WTC11 (cell line): ENCODE measurements at places on chromosomes 16 and 17.

DNA sequence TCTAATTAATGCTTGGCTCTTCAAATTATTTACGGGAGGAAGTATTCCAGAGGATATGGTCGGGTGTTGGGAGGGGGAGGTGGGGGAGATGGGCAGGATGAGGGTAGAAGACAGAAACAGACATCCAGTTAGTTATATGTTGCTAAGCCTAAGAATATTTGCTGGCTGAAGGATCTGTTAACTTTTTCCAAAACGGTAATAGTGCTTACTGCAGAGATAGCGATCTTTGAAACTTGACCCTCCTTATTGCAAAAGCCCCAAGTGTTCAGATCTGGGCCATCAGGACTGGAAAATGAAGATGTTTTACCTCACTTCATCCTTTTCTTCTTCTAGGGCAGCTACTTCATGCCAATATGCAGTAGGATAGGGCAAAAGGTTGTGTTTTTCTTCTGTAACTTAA, 27.0 kb upstream of the MMD start:
- H3K27ac ChIP-seq, result no peak overlapping the region
- H3K27me3 ChIP-seq, result no peaks in the 10 kb centered on the region
- H3K36me3 ChIP-seq, result no peaks in the 10 kb centered on the region
- no peak for DNase-seq

- H3K27ac ChIP-seq, result no peak overlapping the region
- peak; percentile 49 for DNase-seq
- peak overlapping the region; percentile 70 for H3K4me3 ChIP-seq
- H3K4me1 ChIP-seq, result peaks cover 78% of the 10 kb centered on the region
These were observed 16.5 kb upstream of the ZFHX3 start for GRCh38 chr16:73064212-73064993.

GRCh38 chr16:66701516-66701915, 5.0 kb upstream of the CMTM4 start:
- H3K4me3 ChIP-seq, result no peak overlapping the region
- H3K27ac ChIP-seq, result no peak overlapping the region

DNA sequence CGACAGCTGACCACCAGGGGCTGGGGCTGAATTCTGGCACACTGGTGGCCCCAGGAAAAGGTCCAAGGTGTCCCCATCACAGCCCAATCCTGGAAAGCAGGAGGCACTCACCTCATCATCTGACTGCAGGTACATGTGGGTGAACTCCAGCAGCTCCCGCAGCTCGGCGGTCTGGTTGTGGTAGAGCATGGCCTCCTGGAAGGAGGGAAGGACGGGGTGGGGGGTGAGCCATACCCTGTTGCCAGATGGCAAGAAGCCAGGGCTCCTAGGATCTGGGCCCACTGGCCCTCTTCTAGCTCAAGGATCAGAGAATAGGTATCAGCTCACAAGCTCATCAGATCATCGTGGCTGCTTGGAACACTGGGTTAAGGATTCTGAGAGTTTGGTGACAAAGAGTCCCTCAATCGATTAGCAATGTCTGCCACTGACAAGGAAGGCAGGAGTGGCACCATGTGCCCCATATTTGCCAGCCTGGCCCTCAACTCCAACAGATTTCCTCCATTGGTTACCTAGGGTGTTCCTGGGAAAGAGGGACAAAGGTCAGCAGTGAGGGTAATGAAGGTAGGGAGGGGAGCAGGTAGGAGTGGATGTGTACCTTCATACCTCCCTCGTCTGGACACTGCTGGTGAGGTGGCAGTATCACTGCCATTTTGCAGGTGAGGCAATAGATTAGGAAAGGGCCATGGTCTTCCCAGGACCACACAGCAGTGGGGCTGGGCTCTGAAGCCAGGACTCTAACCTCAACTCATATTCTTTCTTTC, 4.9 kb downstream of the P3H4 start:
- H3K27ac ChIP-seq, result no peak overlapping the region
- no peak overlapping the region for H3K4me3 ChIP-seq
- no peak for DNase-seq
- H3K27me3 ChIP-seq, result peaks cover 7% of the 10 kb centered on the region
- peaks cover 27% of the 10 kb centered on the region for H3K36me3 ChIP-seq
- peaks cover 19% of the 10 kb centered on the region for H3K4me1 ChIP-seq

DNA sequence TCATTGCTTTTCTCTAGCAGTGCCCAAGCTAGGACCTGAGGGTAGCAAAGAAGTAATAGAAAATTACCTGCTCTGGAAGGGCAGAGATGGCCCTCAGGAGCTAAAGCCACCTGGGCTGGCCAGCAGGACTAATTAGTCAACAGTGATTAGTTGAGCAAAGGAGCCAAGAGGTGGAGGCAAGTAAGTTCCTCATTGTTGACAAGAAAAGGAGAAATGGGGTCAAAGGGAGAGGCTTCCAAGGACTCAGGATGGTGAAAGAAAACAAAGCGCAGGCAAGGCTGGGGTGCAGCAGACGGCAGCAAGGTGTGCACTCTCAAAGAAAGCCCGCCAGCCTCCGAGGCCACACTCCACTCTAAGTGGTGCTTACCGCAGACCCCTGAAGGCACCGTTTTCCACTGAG, 44.6 kb downstream of the CMTM4 start:
- no peaks in the 10 kb centered on the region for H3K36me3 ChIP-seq
- no peak overlapping the region for H3K4me3 ChIP-seq
- no peak for DNase-seq

DNA sequence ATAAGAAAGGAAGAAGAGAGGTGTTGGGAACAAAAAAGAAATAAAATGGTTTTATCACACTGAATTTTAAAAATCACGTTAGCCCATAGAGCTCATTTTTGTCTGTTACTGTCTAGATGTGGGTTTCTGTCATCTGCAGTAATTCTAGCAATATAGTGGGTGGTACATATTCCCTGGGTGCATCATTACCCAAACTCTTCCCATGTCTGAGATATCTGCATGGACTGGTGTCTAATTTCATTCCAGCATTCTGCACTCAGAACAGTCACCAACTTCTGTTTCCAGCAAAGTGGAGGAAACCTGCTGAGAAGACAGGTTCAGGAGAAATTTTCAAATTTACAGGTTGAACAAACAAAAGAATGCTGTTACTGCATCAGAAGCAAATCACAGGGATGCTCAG, 263.8 kb downstream of the CDH11 start:
- no peak overlapping the region for H3K4me3 ChIP-seq
- H3K36me3 ChIP-seq, result no peaks in the 10 kb centered on the region
- no peak overlapping the region for H3K27ac ChIP-seq
- 0 out of 2 replicates have a peak, but pooled peaks cover 4% of the 10 kb centered on the region for H3K4me1 ChIP-seq
- H3K27me3 ChIP-seq, result no peaks in the 10 kb centered on the region
- no peak for DNase-seq

GRCh38 chr16:55454861-55455260, 24.1 kb upstream of the MMP2 start:
- H3K36me3 ChIP-seq, result no peaks in the 10 kb centered on the region
- DNase-seq, result no peak
- no peak overlapping the region for H3K4me3 ChIP-seq
- peaks cover 4% of the 10 kb centered on the region; the same call in 1 of the 2 replicates for H3K4me1 ChIP-seq
- H3K27ac ChIP-seq, result no peak overlapping the region

GRCh38 chr16:75247249-75247648, 4.2 kb downstream of the BCAR1 start:
- H3K27ac ChIP-seq, result peak overlapping the region; percentile 73
- no peak for DNase-seq
- H3K36me3 ChIP-seq, result peaks cover 13% of the 10 kb centered on the region
- H3K4me1 ChIP-seq, result peaks cover 69% of the 10 kb centered on the region
- no peaks in the 10 kb centered on the region for H3K27me3 ChIP-seq

GRCh38 chr17:44543213-44543904, 13.9 kb upstream of the FZD2 start:
- peak overlapping the region; percentile 41 for H3K27ac ChIP-seq
- DNase-seq, result peak; percentile 85

- H3K4me1 ChIP-seq, result no peaks in the 10 kb centered on the region
- H3K27ac ChIP-seq, result no peak overlapping the region
- DNase-seq, result no peak
- H3K36me3 ChIP-seq, result no peaks in the 10 kb centered on the region
- H3K4me3 ChIP-seq, result no peak overlapping the region
These were observed 14.0 kb upstream of the CYB5B start for GRCh38 chr16:69410219-69410990.

GRCh38 chr17:40177275-40177874, at the start of gene RAPGEFL1:
RAPGEFL1 (plus strand) TSS chr17:40177470; CDS start chr17:40177862, 392 bp downstream.
- H3K27ac ChIP-seq, result no peak within 1 kb of the TSS
- DNase-seq, result peak; percentile 88
- H3K4me3 ChIP-seq, result peak within 1 kb of the TSS; percentile 65

DNA sequence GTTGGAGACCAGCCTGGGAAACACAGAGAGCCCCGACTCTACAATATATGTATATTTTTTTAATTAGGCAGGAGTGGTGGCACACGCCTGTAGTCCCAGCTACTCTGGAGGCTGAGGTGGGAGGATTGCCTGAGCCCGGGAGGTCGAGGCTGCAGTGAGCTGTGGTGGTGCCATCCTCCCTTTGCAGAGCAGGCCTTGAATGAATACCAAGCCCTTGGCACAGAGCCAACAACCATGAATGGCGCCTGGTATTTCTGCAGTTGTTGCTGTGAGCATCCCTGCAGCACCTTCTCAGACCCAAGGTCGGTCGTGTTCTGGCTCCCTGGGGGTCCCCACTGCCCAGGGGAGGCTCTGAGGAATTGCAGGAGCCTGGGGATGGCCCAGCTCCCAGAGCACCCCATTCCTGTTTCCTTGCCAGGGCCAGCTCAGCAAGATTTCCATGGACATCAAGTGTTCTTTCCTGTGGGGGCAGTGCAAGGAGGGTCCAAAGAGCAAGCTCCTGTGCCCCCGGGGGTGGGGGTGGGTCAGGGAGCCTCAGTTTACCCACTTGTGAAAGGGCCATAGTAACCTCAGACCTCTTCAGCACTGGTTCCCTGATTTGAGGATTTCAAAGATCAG, 25.6 kb upstream of the RMI2 start:
- 0 out of 2 replicates have a peak overlapping the region, but pooled peaks have one; percentile 76 for H3K27ac ChIP-seq
- peaks cover 46% of the 10 kb centered on the region for H3K4me1 ChIP-seq
- no peaks in the 10 kb centered on the region for H3K27me3 ChIP-seq
- no peak overlapping the region for H3K4me3 ChIP-seq
